ENCODE measurements at places on chromosomes 5 and 9.
A peak's percentile ranks its signal among the peaks of the same experiment; 100 is the strongest.

DNA sequence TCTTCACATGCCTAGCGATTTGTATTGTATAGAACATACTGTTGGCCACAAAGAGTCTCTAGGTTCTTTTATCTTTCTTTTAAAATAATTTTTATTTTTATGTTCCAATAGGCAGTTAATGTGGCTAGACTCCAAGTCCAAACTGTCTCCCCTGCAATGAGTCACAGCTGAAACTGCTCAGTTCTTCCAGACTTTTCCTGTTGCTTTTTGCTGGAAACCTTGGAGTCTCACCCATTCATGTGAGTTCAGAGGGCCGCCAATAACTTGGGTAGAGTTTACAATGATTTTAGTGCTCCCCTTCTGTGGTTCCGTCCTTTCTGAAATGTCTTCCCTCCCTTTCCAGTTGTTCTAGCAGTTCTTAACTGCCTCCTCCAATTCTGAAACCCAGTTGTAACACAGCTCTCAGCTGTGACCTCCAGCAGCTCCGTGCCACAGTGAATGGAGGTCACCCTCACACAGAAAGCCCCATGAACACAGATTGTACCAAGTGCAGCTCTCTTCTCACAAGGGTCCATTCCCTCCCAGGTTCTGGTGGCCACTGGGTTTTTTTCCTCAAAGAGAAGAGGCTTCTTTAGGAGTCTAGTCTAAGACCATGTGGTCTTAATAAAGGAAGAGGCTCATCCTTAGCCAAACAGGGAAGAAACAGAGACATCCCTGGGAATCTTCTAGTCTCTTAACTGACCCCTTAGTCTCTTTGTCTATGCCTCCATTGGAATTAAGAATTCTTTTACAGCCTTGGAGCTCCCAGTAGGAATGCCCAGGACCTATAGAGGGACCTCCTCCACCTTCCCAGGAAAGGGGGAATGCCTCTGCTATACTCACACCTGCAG lies 198.5 kb downstream of the SPOCK1 start:
- DNase-seq, result no peak

DNA sequence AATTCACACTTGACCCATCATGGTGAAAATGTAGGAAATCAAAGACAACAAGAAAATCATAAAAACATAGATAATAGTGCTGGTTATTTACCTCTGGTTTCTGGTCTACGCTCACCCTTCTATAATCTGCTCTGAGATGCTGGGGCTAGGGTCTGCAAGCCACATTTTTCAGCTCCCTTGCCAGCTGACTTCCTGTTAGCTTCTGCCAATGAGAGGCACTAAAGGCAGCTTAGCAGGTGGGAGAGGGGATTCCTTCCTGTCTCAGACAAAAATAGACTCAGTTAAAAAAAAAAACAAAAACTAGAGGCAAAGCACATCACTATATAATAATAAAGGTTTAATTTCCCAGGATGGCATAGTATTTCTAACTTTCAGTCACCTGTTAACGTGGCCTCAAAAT lies 20.2 kb upstream of the N4BP3 start:
- no peak for DNase-seq

GRCh38 chr5:61969755-61970154 lies 336.3 kb upstream of the KIF2A start:
- DNase-seq, result no peak

DNA sequence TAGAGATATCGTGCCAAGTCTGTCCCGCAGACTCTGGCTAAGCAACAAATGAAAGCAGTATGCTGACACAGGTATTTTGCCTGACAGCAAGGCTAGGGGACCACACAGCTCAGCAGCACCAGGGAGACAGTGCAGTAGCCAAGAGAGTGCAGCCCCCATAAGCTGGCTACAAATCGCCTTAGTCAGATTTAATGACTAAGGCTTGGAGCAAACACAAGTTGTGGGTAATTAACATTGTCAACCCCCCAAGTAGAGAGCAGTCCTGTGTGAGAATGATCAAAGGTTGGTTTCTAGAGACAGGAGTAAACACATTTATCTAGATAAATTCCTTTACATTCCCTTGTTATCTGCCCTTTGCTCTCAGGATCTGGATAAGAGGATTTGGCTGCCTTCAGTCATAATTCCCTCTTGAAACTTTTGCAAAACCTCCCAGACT lies 1434.5 kb upstream of the CDH6 start:
- no peak for DNase-seq

GRCh38 chr9:121216271-121216805 lies 14.7 kb upstream of the RAB14 start:
- no peak for DNase-seq

DNA sequence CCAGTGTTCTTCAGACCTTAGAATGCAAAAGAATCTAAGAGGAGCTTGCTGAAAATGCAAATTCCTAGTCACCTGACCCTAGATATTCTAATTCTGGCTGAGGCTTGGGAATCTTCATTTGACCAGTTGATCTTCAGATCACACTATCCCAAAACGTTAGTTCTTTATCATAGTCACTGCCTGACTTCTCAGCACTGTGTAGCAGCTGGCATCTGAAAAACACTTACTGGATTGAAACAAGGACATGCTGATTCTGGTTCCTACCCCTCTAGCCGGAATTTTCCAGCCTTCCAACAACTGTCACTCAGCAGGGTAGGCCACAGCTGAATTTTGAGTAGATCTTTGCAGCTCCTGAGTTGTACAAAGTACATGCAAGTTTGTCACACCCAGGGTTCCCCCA lies 72.2 kb downstream of the EBF1 start:
- no peak for DNase-seq

DNA sequence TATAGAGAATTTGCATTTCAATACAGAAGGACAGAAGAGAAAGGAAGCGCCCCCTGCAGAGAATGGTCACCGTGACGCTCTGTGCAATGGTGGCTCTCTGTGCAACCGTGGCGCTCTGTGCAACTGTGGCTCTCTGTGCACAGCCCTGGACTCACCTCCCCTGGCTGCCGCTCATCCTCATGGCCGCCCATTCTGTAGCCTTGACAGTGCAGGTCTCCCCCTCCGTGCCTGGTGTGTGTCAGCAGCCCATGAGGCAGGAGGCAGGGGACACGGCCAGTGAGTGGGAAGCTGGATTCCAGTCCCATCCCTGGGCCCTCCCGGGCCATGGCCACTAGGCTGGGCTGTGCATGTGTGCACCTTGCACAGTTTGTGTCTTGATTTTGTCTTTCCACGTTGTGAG lies 12.0 kb downstream of the EXOC3 start:
- DNase-seq, result no peak

DNA sequence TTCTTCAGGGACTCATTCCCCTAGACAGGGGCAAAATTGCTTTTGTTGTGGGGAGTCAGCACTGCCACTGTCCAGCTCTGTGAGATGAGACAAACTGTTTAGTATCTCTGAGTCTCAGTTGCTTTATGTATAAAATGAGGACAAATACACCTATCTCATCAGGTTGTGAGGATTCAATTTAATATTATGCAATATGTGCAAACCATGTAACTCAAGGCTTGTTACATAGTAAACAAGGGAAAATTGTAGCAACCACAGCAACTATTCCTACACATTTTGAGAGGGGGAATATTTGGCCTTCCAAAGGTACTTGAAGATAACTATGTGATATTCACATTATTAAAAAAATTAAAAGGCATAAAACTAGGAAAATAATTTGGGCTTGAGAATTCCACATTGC lies 411.9 kb upstream of the SLC30A5 start:
- DNase-seq, result no peak

DNA sequence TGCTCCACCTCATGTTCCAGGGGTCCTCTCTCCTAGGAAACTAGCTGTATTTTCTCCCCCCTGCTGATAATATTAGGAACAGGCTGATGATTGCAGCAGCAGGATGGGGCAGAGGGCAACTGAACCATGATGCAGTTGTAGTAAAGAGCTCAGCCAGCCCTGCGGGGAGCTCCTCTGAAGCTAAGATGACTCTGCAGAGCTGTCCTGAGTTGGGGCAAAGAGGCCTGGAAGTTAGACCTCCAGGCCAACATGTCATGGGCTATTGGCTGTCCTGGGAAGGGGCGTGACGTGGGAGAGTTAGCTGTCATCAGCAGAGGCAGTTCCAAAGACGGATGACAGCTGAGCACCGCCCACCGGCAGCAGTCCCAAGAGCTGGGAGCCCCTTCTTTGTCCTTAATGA lies 6.6 kb upstream of the FBP1 start:
- DNase-seq, result no peak

DNA sequence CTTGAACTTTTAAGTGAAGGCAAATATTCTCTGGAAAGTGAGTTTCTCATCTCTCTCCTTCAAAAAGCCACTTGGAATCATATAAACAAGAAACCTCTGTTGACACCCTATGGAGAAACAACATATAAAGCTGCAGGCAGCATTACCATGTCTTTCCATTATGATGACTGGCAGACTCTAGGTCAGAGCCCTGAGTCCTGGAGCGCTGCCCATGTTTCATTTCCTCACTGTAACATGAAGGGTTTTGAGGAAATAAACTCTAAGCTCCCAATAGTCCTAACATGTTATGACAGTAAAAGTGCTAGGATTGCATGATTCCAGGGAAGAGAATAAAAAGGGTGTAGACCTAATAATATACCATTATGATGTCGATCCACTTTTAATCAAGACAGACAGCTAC lies 220.6 kb downstream of the CTNND2 start:
- no peak for DNase-seq

GRCh38 chr5:172749881-172750633 lies 20.9 kb downstream of the DUSP1 start:
- DNase-seq, result no peak

GRCh38 chr5:36495611-36496010 lies 110.8 kb upstream of the SLC1A3 start:
- no peak for DNase-seq

DNA sequence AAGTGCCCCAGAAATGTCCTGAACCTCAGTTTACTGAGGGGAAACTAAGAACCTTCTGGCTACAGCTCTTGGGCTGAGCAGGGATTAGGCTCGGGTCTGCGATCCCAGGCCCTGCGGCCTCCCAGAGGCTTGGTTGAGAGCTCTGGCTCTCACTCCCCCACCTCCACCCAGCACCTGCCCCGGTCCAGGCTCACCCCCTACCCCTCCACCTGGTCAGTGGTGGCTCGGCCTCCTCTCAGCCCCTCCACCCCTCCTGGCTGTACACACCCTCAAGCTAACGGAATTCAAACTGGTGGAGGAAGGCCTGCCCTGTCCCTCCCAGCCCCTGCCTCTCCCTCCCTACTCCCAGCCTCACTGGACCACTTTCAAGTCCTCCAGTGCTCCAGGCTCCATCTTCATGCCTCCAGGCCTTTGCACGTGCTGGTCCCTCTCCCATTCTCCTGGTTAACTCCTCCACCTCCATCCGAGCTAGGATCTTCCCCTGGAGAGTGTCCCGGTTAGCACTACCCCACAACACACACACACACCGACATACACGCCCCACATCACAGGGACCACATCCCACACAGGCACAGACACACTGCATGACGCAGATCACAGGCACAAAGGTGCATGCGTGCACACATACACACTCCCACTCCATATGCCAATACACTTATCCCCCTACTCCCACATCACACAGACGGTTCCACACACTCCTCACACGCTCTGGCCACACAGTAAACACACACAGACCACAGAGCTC lies 130.9 kb downstream of the C9orf50 start:
- no peak for DNase-seq

DNA sequence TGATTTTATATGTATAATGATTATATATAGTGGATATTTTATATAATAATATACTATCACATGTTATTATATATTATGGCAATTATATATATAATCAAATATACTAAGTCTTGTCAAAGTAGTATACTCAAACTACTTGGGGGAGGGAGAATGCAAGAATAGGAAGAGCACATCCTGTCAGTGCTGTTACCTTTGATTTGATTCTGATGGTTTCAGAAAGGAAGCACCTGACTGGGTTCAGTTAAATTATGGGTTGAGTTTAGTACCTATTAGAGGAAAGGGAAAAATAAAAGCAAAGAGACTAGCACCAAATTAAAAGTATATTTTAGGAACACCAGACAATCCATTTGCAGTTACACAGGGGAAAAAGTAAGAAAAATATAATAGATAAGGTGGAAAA lies 107.6 kb downstream of the GRIA1 start:
- no peak for DNase-seq

GRCh38 chr5:74079971-74080556 lies 454.1 kb downstream of the ARHGEF28 start:
- DNase-seq, result no peak

DNA sequence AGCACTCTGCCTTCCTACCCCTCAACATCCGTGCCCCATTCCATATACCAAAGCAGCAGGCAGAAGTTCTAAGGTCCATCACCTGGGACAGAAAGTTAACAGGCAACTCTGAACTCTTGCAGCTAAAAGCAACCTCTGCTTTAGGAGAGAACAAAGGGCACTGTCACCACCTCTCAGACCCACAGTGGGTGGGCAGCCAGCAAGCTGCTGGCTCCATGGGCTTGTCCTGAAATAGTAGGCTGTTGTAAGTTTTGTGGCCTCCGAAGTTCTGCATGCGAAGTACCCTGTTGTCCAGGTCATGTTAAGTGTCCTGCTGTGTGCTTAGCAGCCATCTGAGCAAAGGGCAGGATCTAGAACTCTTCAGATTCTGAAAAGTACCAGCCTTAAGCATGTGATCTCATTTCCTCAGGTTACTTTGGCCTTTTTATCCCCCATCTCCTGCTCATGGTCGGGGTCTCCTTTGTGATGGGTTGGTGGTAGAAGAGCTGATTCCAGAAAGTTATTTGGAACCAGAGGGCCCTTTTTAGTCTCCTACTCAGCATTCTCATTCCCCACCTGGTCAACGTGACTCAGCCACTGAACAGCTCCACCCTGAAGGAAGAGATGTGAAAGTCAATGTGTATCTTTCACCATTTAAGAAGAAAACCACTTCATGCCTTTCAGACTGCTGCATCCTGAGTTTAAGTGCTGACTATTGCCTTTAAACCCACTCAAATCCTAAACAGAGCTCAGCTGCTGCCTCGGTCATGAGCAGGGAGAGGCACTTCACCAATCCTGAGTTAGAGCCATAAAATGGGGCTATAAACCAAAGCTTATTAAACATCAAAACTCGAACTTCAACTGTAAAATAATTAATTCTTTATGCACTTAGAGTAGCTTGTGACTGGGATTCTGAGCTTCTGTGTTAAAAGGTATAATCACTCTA lies 121.4 kb downstream of the DPYSL3 start:
- no peak for DNase-seq

DNA sequence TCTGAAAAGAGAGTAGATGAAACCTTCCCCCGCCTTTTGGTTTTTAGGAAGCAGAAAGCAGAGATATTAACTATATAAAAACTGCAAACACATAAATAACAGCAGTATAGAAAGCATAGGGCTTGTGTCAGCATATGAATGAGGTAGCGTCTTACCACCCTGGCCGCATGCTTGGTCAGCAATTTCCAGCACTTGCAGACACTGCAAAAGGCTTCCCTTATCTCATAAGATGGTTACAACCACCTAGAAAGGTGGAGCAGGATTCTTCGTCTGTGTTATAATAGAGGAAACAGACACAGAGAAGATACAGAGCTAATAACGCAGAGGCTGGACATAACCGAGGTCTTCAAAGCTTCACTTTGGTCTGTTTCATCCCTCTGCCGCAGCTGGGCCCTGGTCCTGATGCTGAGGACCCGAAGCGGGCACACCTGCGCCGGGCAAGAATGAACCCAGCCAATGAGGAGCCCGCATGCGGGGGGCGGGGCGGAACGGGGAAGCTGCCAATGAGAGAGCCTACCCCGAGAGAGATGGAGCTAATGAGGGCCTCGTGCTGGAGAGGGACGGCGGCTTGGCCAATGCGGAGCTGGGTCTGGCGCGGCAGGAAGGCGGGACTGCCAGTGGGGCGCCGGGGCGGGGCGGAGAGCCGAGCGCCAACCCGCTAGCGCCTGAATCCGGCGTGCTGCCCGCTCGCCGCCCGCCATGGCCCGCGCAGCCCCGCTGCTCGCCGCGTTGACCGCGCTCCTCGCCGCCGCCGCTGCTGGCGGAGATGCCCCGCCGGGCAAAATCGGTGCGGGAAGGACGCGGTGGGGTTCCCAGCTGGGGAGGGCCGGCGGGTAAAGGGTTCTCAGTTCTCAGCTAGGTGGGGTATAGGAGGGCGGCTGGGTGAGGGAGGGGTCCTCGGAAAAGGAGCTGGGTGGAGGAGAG lies at the start of gene PCYOX1L:
Gene PCYOX1L, plus strand, starts transcription at position 677 of the 924 bp plus-strand sequence. Its CDS starts 23 bp downstream, at position 700.
- DNase-seq, result peak; percentile 97
